ENCODE measurements at places on chromosomes 5 and 9.

- DNase-seq, result no peak
Observed at GRCh38 chr9:13090628-13091027, 188.9 kb downstream of the MPDZ start.

GRCh38 chr9:15714746-15715145 is 161.9 kb downstream of the CCDC171 start:
- no peak for DNase-seq

DNA sequence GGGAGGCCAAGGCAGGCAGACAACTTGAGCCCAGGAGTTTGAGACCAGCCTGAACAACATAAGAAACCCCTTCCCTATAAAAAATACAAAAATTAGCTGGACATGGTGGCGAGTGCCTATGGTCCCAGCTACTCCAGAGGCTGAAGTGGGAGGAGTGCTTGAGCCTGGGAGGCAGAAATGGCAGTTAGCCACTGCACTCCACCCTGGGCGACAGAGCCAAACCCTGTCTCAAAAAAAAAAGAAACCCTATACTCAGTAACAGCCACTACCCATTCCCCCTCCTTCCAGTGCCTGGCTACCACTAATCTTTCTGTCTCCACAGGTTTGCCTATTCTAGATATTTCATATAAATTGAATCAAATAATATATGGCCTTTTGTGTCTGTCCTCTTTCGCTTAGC is 14.3 kb upstream of the SIL1 start:
- no peak for DNase-seq

GRCh38 chr9:82127465-82127864 is 138.9 kb downstream of the SPATA31D1 start:
- DNase-seq, result no peak

DNA sequence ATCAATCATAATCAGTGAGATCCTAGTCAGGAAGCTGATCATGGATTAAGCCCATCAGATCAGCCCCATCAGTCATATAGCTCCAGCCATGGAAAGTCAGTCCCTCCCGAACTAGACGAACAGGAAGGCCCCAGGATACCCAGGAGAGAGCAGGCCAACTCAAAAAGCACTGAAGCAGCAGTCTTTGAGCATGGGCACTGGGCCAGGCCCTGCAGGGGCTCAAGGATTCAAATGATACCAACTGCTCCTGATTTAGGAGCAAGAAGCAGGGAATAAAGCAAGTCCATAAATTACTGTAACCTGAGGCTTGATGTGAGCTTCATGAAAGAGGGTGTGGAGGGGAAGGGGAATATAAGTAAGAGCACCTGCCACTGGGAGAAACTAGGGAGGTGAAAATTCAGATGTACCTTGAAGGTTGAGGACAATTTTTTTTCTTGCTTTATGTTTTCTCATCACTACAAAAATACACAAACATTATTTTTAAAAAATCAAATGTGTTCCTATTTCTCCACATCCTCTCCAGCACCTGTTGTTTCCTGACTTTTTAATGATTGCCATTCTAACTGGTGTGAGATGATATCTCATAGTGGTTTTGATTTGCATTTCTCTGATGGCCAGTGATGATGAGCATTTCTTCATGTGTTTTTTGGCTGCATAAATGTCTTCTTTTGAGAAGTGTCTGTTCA is 115.2 kb downstream of the SIL1 start:
- no peak for DNase-seq

- no peak for DNase-seq
Observed at GRCh38 chr5:107826311-107827000, 155.7 kb upstream of the EFNA5 start.

DNA sequence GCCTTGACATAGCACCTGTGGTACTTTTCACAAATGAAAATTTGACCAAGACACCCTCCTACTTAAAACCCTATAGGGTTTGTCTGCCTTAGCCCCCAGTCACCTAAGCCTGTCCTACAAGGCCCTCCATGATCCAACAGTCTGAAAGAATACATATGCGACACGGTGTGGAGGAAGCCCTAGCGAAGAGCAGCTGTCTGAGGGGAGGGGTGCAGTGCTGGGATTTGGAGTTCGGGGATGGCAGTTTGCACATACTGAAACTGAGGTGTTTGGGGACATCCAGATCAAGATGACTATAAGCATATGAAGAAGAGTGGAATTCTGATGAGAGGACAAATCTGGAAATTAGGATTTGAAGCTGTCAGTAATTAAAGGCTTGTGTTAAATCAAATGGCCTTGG is 7.2 kb upstream of the MYORG start:
- no peak for DNase-seq

DNA sequence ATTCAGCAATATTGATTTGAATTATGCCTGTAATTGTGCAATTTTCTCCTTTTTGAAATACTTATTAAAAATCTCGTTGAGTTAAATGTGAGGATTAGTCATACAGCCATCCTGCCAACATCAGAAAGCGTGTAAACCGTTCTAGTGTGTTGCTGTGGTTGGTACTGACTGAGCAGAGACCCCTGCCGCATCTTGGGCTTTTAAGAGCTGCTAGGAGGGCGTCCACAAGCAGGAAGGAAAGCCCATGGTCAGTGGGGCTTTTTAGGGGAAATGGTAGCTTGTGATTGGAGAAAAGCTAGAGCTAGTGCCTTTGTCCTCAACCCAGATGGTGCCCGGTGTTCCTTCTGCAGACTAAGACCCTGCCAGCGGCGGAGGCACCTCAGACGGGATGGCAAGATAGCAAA is 1.3 kb downstream of the SDHA start:
- no peak for DNase-seq

GRCh38 chr9:123169926-123170325 is 98.5 kb downstream of the STRBP start:
- DNase-seq, result no peak

DNA sequence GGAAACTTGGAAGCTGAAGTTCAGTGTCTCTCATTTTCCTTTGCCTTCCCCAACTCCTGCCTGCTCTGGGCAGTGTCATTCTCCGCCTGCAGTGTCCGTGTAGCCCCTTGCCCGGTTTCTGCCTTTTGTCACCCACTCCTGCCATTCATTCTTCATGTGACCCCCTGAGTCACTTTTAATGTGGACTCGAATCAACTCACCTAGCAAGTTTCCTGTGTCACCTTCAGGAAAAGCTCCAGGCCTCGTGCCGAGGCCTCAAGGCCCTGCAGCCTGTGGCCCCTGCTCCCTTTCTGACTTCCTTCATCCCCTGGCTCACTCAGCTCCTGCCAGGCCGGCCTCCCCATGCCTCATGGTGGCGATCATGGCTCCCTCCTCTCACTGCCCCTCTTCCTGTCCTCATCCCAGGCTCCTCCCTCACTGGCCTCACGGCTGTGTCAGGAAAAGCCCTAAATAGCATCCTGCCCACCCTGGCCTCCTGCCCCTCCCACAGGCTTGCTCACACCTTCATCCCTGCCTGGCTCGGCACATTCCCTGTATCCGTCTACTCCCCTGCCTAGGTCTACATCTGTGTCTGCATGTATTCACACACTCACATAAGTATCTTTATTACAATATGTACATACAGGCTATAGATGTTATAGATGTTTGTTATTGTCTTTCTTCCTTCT is 294.9 kb downstream of the MED10 start:
- no peak for DNase-seq

- no peak for DNase-seq
Observed at GRCh38 chr5:135127439-135128240, 93.6 kb upstream of the PITX1 start.

DNA sequence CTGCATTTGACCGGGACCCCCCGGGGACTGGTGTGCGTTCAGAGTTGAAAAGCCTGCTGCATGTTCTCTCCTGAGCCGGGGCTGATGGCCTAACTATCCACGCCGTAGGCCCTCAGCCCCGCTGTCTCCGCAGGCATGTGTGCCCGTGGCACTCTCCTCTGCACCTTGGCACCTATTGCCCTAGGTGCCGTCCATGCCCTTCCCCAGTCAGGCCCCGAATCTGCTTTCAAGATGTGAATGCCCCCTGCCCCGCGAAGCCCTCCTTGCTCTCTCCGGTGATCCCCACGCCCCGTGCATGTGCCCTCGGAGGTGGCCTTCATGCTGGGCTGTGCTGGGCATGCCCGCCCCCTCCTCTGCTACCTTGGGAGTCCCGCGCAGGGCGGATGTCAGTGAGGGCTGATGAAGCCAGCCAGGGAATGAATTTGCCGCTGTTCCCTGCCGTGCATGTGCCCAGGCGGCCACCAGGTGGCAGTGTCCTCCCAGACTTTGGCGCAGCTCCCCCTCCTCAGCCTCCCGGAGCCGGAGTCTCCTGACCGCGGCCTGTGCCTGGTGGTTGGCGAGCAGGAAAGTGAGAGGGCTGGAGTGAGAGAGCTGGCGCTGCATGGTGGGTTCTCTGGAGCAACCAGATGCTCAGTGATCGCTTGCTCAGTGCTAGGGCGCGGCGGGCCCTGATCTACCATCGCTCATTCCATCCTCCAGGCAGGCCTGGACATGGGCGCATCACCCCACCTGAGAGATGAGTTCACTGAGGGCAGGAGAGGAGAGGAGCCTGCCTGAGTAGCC is 112.9 kb upstream of the LMX1B start:
- peak; percentile 63 for DNase-seq

- peak; percentile 26 for DNase-seq
Observed at GRCh38 chr5:140157032-140157781, 17.8 kb upstream of the CYSTM1 start.

All from SW 1271 (cell line).